Skeletal muscle cell (primary cell): ENCODE measurements at places on chromosomes 7 and 10.
A peak's percentile ranks its signal among the peaks of the same experiment; 100 is the strongest.

DNA sequence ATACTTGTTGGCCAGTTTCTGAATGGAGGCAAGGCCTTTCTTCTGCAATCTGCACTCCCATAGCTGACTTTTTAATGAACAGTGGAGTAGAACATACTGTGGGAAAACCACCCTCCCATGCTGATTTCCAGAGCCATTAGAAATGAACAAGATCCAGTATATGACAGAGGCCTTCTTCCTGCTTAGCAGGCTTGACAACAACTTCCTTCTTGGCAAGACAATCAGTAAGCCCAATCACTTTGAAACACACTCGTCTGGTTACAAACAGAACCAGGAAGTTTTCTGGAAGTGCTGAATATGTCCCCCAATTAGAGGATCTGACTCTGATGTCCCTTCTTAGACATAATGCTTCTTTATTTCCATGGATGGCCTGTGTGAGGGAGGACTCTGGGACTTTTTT, 103.4 kb downstream of the SAMD9 start:
- DNase-seq: no peak

- DNase-seq: no peak
Measured at GRCh38 chr7:40644454-40645188, 509.8 kb downstream of the SUGCT start.

DNA sequence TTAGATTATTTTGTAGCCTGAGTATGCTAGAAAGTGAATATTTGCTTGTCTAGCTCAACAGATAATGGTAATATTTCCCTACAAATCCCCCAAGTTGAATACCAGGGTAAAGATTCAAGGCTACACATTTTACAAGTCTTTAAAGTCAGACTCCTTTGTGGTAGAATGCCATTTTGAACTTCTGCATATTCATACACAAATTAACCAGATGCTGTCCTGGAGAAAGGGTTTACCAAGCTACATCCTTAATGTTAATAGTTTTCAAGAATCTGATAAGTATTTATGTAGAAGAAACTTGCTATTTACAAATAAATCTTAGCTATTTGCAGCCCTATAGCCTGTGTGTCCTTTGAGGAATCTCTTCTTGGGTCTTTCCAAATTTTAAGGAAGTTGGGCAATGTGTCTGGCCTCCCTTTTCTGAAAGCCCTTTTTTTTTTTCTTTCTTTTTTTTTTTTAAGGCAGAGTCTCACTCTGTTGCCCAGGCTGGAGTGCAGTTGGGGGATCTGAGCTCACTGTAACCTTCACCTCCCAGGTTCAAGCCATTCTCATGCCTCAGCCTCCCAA, 82.6 kb downstream of the CPEB3 start:
- no peak for DNase-seq

GRCh38 chr7:107678110-107678753, 17.6 kb downstream of the SLC26A4 start:
- no peak for DNase-seq

- DNase-seq: peak; percentile 82
Measured at GRCh38 chr10:31947144-31947926, 18.7 kb upstream of the ARHGAP12 start.

GRCh38 chr7:154746571-154747360, 256.2 kb downstream of the PAXIP1 start:
- DNase-seq: no peak

DNA sequence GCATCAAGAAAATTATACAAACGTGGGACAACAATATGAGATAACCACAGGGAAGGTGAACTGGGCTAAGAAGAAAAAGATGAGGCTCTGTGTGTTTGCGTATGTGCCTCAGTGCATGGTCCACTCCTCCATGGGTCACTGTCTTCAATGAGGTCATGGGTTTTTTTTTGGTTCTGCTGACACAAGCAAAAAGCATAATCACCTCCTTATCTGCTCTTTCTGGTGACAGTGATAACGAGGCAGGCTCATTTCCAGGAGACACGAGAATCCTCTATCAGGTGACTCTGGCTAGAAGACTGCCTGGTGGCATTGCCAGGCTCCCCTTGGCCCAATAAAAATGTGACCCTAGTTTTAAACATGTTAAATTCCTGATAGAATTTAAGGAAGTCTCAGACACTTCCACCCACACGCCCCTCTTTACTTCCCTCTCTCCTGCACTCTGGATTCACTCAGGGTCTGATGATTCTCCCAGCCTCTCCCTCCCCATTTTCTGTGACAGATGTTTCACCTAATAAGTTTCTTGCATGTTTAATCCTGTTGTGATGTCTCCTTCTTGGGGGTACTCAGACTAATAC, 35.3 kb upstream of the CDCA7L start:
- DNase-seq: no peak

DNA sequence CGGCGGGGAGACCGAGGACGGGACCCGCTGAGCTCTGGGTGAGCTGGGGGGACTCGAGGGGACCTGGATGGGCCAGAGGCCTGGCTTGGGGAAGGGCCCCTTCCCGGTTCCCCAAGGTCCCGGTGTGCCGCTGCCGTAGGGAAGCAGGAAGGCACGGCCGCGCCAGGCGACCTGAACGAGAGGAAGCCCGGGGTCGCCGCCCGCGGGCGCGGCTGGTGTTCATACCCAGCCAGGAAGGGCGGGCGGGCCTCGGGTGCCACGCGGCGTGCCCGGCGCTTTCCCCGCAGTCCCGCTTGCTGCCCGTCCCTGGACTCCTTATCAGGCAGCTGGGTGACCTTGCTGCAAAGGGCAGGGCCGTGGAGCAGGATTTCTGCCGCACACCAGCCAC, 38.0 kb downstream of the ZNF777 start:
- DNase-seq: no peak

- DNase-seq: no peak
Measured at GRCh38 chr10:46538155-46538554, 18.3 kb downstream of the GPRIN2 start.

- DNase-seq: no peak
Measured at GRCh38 chr7:50324113-50324512, 19.6 kb downstream of the IKZF1 start.
